SK-N-SH (cell line): ENCODE measurements at places on chromosomes 6 and 20. TPM values are rescaled to one million over a fixed set of nuclear protein-coding genes. Genes with fewer than 3 reads are reported as not detected.

GRCh38 chr6:57108691-57109090, 18.7 kb downstream of the ZNF451 start:
- no peak for DNase-seq

DNA sequence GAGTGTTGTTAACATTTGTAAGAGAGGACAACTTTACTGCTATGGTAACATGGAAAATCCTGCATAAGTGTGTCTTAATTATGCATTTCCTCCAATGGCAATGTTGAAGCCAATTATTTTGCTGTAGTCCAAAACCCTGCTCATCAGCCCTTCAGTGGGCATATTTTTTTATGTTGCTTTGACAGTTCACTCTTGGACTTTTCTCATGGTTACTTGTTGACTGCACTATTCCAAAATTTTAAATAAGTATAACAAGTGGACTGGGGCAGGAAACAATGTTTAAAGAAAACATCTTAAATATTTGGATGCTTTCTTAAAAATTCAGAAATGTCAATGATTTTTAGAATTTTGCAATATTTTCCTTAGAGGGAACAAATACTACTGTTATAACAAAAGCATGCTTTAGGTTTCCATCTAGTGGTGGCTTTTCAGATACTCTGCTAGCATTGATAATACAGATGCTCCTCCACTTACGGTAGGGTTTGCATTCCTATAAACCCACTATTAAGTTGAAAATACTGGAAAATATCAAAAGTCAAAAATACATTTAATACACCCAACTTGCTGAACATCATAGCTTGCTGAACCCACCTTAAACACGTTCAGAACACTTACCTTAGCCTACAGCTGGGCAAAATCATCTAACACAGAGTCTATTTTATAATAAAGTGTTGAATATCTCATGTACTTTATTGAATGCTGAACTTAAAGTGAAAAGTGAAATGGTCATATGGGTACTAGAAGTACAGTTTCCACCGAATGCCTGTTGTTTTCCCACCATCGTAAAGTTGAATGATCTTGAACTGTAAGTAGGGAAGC, 86.4 kb downstream of the ADGRG6 start:
- DNase-seq = peak; percentile 15

DNA sequence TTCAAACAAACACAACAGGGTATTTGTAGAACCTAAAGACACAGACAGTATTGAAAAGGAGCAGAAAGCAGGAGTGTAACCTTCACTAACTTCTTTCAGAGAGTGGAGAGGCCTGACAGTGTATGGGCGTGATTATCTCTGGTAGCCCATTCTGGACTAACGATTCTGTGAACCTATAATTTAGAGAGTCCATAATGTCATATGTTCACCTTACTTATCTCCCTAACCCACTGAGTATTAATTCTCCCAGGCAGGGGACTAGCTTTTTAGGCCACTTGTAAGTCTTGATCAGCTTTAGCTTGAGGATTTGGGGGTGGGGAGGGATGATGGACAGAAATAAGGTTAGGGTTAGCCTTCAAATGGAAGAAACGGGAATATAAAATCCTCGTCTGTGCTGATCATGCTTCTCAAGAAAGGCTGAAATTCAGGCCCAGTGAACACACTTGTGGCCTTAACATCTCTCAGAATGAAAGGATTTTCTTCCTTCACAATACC, 2.8 kb upstream of the PARD6B start:
- DNase-seq = no peak

DNA sequence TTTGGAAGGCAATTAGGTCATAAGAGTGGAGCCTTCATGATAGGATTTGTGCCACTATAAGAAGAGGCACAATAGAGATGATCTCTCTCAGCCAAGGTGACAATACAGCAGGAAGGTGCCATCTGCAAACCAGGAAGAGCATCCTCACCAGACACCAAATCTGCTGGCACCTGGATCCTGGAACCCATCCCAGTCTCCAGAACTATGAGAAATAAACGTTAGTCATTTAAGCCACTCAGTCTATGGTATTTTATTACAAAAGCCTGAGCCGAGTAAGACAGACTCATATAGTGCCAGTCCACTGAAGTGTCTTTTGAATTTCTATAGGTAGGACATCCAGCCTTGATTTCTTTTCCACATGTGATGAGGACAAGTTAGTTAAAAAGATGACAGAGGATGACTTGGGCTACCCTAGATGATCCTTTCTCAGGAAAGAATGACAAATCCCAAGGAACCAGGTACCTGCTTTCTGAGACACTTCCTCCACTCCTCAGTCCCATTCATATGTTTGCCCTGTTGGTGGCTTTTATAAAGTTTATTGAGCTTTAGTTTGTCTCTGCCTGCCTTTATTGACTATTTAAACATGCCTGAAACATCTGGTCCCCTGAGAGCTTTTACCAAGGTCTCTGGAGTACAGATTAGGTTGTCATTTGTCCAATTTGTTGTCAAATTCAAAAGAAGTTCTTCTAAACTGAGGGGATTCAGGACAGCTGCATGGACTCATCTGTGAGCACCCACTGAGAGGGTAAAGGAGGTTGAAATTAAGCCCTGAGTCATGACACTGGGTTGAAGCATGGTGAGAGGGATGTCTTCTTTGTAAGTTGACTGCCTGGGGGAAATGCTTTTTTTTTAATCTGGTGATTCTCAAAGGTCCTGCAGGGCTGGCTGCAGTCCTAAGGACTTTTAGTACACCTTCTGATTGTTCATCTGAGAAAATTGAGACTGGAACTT, 165.0 kb upstream of the PLCB4 start:
- DNase-seq = no peak

SNAP25 gene
- polyA plus RNA-seq = 42.4 and 46.0 TPM in 2 replicates

HDGFL1 gene
- polyA plus RNA-seq = not detected in 2 replicates
